ENCODE measurements at places on chromosomes 4 and X. TPM values are rescaled to one million over a fixed set of nuclear protein-coding genes. Genes with fewer than 3 reads are reported as not detected.
A peak's percentile ranks its signal among the peaks of the same experiment; 100 is the strongest.

- DNase-seq: no peak
- no peak overlapping the region for H3K4me3 ChIP-seq
- peaks cover 27% of the 10 kb centered on the region for H3K36me3 ChIP-seq
- no peak overlapping the region for H3K27ac ChIP-seq
- no peaks in the 10 kb centered on the region for H3K4me1 ChIP-seq
- H3K27me3 ChIP-seq: no peaks in the 10 kb centered on the region
These were observed 7.3 kb downstream of the LRPAP1 start for GRCh38 chr4:3524920-3525319.

DNA sequence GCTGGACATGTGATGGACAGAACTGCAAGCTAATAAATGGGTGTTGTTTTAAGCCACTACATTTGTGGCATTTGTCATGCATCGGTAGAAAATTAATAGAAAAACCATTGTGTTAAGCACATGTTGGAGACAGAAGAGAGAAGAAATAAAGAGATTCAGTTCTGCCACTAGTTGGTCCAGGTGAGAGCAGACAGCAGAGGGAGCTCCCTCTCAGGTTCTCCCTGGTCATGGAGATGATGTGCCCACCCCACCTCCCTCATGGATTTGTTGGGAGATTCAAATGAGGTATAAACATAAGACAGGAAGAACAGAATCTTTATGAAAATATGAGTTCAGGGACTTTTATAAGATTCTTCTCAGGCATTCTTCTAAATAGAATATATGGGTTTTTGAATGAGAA, 36.8 kb upstream of the OCIAD2 start:
- no peak overlapping the region for H3K4me3 ChIP-seq
- DNase-seq: peak; percentile 57

- H3K27me3 ChIP-seq: no peaks in the 10 kb centered on the region
- peaks cover 60% of the 10 kb centered on the region for H3K4me1 ChIP-seq
- peak overlapping the region; percentile 88 for H3K27ac ChIP-seq
- no peak for DNase-seq
- no peaks in the 10 kb centered on the region for H3K36me3 ChIP-seq
These were observed 10.5 kb downstream of the KLF3 start for GRCh38 chr4:38674258-38675144.

- no peak for DNase-seq
- H3K4me1 ChIP-seq: no peaks in the 10 kb centered on the region
- H3K4me3 ChIP-seq: no peak overlapping the region
- H3K27ac ChIP-seq: no peak overlapping the region
- no peaks in the 10 kb centered on the region for H3K36me3 ChIP-seq
These were observed 161.7 kb downstream of the DCHS2 start for GRCh38 chr4:154329939-154330338.

- DNase-seq: no peak
- H3K27ac ChIP-seq: no peak overlapping the region
- H3K27me3 ChIP-seq: no peaks in the 10 kb centered on the region
- no peaks in the 10 kb centered on the region for H3K4me1 ChIP-seq
These were observed 75.6 kb upstream of the AGA start for GRCh38 chr4:177517862-177518261.

EXOC1L gene
- total RNA-seq: not detected
